NT2/D1 (cell line): ENCODE measurements at places on chromosomes 2 and 18.
A peak's percentile ranks its signal among the peaks of the same experiment; 100 is the strongest.

- DNase-seq = peak; percentile 2
Observed at GRCh38 chr2:224847961-224848850, 132.0 kb upstream of the CCDC195 start.

DNA sequence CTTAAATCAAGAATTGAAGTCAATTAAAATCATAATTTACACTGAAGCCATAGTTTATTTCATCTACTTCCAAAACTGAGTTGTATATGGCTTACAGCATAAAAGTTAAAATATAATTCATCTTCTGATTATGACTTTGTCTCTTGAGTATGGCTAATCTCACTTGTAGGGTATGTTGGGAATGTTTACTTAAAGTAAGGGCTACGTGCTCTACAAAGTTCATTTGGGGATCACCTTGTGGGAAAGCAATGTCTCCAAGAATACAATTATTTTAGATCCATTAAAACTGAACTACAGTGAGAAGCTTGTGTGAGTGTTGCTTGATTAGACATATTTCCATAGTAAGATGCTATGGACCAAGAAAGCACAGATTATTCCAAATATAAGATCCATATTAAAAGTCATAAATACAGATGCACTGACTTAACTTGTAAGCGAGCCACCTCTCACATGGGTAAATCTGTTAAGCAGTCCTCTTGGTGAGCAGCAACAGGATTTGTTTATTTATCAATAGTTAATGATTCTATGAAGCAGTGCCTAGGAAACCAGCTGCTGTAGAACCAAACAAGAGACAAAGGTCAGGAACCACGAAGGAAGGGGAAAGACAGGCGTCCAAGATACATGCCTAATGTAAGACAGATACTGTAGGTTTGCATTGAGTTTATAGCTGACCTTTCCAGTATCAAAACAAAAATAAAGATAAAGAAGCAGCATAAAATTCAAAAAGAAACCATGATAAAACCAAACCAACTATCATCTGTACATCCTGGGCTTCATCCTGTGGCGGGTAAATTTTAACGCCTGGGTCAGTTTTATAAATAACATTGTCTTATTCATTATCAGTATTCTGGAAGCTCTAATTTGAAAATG is 24.8 kb downstream of the DSG4 start:
- DNase-seq = no peak

DNA sequence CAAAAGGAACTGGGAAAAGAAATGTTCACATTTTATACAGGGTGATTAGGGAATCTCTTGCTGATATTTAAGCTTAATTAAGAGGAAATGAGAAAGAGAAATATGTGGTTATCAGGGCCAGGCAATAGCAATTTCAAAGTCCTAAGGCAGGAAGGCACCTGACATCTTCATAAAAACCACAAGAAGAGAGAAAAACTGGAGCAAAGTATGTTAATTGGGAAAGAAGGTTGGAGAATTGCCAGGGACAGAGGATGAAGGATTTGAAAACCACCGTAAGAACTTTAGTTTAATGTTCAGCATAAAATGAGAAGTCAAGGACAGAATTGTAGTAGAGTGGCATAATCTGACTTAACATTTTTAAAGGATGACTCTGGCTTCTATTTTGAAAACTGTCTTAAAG is 691.8 kb upstream of the NRXN1 start:
- no peak for DNase-seq

GRCh38 chr2:120423167-120423943 is 77.4 kb downstream of the INHBB start:
- no peak for DNase-seq

DNA sequence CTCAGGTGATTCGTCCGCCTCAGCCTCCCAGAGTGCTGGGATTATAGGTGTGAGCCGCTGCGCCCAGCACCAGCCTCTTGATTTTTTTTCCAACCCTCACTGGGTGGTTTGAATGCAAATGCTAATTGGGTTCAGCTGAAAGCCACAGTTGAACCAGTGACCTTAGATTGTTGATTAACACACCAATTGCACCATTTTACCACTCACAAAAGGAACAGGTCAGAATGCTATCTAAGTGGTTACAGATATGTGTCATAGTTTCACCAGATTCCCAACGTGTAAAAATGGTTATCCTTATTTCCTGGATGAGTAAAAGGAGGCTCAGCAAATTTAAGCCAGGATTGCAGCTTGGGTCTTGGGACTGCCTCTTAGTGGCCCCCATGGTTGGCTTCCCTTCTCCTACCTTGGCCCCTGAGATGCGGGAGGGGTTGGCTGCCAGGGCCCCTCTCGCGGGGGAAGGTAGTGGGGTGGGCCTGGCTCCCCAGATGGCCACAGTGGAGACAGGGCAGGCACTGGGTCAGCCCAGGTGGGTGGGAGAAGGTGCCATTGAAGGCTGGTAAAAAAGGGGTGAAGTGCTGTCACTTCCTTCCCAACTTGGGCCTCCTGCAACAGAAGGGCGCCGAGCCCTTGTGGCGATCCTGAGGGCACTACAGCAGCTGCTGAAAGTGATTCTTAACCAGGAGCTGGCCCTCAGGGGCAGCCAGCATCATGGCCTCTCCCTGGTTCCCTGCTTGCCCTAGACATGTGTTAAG is 164.9 kb upstream of the HAAO start:
- peak; percentile 75 for DNase-seq

DNA sequence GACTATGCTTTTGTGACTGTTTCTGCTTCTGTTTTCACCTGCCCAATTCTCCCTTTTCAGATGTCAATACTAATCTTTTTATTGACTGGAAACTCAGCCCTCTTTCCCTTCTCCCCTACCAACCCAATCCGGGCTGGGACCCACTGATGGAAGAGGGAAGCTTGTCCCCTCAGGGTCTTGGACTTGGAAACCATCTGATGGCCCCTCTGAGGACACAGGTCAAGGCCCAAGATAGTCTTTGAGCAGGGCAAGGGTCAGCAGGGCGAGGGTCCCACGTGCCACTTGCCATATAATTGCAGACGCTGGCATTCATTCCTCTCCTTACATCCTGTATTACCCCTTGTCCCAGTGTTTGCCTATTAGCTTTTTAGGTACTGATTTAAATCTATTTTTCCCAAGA is 678.2 kb upstream of the FANCL start:
- no peak for DNase-seq

DNA sequence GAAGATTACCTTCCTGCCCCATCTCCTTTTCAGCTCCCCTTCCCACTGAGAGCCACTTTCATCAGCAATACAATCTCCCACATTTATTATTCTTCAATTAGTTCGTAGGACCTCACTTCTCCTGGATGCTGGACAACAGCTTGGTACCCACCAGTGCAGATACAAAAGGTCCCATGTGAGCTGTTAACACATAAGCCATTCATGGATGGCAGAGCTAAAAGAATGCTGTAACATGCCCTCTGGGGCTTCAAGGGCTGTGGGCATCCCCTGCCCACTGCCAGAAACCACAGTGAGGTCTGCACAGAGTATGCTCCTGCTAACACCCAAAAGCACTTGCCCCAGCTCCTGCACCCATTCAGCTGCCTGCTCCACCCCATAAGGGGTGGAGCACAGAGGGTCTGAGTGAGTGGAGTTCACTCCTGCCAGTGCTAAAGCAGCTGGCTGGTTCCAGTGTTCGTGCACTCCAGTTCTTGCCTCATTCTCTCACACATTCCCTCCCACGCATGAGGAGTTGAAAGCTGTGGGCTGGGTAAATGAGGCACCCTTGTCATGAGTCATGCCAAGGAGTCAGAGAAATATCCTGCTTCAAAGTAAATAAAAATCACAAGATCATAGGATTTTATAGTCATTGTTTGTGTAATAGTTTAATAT is 305.9 kb upstream of the TMEFF2 start:
- DNase-seq = no peak

GRCh38 chr18:10404168-10404567 is 50.3 kb upstream of the APCDD1 start:
- no peak for DNase-seq

GRCh38 chr18:35203067-35203466 is 37.8 kb upstream of the ZNF397 start:
- DNase-seq = no peak

- peak; percentile 20 for DNase-seq
Observed at GRCh38 chr18:36095936-36096519, 28.7 kb upstream of the RPRD1A start.

- no peak for DNase-seq
Observed at GRCh38 chr2:170815311-170815710, 1.4 kb upstream of the GAD1 start.

DNA sequence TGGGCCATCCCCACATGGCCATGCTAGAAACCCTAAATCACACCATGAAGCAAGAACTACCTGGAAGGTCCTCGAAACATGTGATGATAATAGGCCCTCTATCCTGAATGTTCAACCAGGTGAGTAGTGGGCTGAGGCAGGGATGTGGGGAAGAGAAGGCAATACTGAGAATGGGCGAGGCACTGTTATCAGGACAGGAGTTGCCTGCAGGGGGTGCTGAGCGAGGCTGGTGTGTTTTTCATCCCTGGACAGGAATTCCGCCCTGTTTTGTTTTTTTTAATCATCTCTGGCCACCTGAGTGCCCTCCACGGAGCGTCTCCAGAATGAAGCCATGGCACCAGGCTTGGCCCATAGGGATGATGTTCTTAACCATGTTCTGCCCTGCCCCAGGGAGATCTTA is 103.0 kb upstream of the SOX11 start:
- no peak for DNase-seq

GRCh38 chr2:181779288-181780021 is 99.1 kb upstream of the NEUROD1 start:
- DNase-seq = no peak

DNA sequence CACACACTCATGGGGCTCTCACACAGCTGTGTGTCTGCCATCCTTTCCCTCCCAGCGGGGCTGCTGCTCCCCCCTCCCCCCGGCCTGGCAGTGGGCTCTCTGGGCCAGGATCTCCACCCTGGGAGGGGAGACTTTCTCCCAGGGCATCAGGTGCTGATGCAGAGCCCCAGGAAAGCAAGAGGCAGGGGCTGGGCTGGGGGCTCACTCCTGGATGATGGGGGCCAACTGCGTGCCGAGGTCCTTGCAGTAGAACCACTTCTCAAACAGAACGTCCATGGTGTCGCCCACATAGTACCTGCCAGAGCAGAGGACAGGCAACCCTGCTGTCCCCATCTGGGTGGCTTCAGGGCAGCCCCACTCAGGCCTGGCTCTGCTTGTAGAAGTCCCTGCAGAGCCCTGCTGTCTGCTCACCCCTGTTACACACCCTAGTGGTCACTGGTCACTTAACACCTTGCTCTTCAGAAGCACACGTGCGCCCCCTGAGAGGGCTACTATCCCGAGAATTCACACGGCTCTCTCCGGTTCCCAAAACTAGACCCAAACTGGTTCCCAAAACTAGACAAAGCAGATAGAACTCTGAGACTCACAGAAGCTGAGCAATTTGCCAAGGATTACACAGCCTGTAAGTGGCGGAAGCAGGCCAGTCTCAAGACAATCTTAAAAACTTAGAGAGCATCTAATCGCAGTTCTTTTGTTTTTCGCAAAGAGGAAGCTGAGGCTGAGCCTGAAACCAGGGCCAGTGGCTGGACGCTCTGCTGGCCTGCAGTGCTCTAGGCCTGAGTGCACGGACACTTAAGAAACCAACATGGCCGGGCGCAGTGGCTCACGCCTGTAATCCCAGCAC is 6.6 kb upstream of the OXER1 start:
- DNase-seq = peak; percentile 81

DNA sequence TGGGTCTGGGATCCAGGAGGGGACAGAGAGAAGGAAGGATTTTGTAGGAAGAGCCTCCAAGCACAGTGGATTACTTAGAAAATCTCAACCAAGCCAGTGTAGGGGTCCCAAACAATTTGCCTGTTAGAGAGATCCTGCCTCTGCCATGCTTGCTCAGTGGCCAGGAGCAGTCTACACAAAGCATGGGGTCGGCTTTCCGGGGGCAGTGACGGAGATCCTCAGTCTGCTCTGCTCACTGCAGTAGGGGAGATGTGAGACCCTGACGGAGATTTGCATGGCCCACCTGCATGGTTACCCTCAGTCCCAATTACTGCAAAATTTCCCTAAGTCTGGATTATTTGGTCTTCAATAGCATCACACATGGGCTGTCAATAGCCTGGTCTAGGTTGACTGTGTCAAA is 385.2 kb downstream of the CMPK2 start:
- DNase-seq = no peak

DNA sequence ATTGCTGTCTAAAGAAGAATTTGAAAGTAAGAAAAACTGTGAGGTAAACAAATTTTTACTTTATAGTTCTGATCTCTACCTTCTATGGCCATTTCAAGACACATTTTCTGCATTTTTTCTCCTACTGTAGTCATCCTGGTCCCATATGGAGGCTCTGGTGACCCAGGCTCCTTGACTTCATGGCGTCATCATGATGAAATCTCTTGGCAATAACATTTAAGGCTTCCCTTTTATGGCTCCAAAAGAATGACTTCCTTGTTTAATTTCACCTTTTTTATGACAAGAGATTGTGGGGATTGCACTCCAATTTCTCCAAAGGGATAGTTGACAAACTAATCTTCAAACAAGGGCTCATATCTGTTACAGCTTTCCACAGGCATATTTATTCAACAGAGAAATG is 143.0 kb upstream of the SCN7A start:
- no peak for DNase-seq

GRCh38 chr2:232900811-232901735 is 31.0 kb downstream of the SNORC start:
- peak; percentile 47 for DNase-seq

DNA sequence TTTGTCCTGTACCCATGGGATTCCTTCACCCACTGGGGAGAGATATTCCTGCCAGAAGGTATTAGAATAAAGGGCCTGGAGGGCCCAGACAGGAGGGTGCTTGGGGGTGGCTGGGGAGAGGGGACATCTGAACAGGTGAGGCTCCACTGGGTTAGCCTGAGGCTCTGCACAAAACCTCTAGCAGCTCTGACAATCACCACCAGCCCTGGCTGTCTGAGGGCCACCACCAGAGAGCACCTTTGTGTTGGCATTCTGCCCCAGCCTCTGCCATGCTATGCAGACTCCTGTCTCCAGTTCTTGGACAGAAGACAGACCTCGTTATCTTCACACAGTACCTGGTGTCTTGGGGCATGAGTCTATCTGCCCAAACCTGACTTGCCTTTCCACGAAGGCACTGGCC is 25.3 kb downstream of the SLC16A14 start:
- no peak for DNase-seq

DNA sequence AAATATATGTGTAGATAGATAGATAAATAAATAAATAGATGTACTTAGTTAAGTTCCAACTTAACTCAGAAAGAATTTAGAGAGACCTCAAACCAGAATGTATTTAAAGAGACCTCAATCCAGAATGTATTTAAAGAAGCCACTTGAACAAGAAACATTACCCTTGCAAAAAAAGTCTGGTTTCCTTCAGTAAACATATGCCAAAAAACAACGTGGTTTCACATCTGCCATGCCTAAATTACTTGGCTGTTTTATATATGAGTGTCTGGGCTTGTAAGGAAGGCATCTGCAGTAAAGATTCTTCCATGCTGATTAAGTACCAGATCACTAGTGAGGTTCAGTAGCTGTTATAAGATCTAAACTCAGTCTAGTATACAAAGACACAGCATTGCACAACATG is 29.1 kb upstream of the RPE start:
- DNase-seq = no peak

GRCh38 chr2:120515759-120516678 is 170.1 kb downstream of the INHBB start:
- DNase-seq = no peak

- no peak for DNase-seq
Observed at GRCh38 chr2:67240507-67240906, 156.6 kb upstream of the ETAA1 start.

- DNase-seq = no peak
Observed at GRCh38 chr2:104976603-104977120, 61.2 kb upstream of the MRPS9 start.

GRCh38 chr2:195902857-195903256 is 165.8 kb downstream of the DNAH7 start:
- DNase-seq = no peak

- peak; percentile 9 for DNase-seq
Observed at GRCh38 chr18:63238693-63239075, 80.9 kb downstream of the BCL2 start.

GRCh38 chr2:5984273-5984655 is 292.1 kb downstream of the SOX11 start:
- DNase-seq = no peak
